ENCODE measurements at places on chromosomes 5 and 9.

DNA sequence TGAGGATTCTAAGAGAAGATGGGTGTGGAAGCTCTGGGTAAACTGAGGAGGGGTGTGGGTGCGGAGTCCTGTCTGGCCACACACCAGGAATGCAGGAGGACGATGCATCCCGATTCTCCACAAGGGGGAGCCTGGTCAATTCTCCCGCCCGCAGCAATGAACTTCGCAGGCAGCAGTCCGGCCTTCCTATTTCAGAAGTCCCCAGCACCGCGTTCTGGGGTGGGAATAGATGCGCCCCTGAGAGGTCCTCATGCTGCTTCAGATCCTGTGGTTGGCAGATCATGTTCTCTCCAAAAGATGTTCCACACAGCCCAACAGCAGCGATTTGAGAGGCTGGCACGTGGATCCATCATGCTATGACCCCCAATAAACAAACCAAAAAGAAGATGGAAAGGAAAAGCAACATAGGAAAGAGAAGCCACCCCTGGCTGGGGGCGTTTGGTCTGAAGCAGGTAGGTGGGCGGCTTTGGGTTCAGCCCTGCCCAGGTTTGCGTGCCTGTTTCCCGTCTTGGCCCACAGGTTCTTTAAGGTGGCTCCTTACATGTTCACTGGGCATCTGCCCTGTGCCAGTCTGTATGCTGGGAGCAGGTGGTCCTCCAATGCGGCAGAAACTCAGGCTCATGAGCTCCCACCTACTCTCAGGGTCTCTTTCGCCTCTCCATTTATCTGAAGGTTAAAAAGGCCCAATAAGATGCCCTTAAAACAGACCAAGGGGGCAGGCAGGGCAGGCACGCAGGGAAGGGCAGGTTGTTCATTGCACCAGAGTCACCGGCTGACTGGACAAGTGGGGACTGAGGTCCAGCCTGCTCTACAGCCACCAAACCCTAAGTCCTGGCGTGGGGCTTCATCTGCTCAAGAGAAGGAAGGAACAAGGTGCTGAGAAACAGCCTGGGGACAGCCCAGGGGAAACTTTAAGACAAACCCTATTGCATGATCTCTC lies 171.6 kb downstream of the PAX5 start:
- DNase-seq, result no peak

GRCh38 chr9:126452106-126452505 lies 125.5 kb downstream of the MVB12B start:
- no peak for DNase-seq

DNA sequence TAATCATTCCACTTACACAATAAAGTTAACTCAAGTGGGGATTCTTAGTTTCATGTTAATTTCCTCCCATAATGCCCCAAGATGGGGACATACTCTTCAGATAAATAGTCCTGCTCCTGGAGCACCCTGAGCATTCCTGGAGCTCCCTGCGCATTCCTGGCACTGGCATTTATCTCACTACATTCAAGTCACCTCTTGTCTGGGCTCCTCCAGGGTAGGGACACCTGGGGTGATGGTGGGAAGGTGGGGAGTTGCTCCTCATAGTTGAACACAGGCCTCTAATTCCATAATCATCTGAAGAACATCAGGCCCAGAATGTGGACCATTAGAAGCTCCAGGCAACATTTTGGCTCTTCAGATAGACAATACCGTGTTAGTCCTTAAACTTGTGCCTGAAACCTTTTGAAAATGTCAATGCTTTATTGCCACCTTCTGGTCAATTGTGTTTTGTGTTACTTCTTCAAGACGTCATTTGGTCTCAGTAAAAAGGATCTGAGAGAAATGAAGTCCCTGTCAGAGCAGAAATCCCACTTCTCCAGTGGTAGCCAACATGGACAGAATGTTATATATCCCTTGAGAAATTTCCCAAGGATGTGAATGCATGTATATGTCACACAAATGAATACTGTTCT lies 14.2 kb upstream of the AGGF1 start:
- no peak for DNase-seq

DNA sequence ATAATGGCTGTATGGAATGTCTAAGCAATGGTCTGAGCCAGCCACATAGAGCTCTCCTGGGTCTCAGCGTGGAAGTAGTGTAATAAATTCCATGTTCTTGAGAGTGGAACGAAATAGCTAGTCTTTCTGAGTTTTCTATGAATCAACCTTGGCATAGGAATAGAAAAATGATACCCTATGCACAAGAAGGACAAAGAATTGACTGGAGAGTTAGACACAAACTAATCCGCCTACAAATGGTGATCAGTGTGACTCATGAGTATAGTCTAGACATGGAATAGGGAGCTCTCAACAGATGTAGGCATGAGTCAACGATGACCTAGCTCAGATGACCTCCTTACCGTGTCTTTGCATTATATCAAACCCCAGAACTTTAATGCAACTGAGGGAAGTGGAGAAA lies 256.8 kb upstream of the GRIN3A start:
- DNase-seq, result no peak

DNA sequence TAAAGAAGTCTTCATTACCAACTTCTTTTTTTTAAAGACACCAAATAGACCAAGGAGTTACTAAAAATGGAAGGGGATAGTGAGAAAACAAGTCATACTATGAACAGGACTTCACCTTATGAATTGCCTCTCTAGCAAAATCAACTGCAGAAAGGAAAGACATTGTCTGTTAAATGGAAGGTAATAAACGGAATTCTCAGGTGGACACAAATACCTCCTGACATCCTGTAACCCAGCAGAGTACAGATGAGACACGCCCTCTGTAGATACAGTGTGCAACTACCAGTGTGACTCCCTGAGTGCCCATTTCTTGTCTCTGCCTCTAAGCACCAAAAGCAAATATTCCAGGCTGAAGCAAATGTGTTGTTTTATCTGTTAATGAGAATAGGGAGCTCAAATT lies 12.2 kb upstream of the PLPP1 start:
- no peak for DNase-seq

DNA sequence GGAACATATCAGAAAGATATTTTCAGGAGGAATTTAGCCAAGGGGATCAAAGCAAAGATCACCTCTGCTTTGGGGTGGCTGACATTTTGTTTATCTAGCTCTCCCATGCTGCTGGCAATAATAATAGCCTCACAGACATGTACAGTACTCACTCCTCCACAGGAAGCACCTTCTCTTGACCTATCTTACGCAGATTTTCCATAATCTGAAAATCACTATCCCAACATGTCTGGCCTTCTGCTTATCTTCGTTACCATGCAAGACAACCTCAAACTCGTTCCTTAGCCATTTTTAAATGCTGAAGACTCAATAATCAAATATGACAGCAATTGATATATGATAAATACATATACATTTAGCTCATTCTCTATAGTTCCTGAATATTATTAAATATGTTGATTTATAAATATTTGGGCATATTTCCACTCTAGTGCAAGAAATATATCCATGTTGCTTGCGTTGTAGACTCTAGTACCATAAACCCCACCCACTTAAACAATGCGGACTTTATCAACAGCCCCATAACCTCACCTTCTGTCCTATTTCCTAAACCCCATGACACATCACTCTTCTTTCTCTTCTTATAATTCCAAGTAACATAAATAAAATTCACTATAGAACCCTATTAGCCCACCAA lies 18.0 kb downstream of the ZNF608 start:
- no peak for DNase-seq

DNA sequence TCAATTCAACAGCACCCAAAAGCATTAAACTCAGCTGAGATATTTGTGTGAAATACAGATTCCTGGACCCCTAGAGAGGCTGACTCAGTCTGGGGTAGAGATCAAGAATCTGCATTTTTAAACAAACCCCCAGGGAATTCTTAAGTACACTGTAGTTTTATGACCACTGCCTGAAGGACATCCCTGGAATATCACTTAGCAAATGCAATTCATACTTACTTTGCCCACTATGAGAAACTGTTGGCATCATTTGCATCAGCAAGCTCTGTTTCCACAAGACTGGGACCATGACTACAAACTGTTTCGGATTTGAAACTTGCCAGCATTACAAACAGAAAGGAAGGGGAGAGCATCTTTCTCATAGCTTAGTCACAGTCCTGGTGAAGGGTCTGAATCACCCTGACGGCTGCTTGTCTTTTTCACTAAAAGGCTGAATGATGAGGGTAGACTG lies 63.7 kb downstream of the MLLT3 start:
- DNase-seq, result no peak

- DNase-seq, result no peak
Measured at GRCh38 chr5:39755452-39755851, 330.7 kb upstream of the DAB2 start.

- no peak for DNase-seq
Measured at GRCh38 chr9:136104916-136105315, 9.8 kb upstream of the NACC2 start.

DNA sequence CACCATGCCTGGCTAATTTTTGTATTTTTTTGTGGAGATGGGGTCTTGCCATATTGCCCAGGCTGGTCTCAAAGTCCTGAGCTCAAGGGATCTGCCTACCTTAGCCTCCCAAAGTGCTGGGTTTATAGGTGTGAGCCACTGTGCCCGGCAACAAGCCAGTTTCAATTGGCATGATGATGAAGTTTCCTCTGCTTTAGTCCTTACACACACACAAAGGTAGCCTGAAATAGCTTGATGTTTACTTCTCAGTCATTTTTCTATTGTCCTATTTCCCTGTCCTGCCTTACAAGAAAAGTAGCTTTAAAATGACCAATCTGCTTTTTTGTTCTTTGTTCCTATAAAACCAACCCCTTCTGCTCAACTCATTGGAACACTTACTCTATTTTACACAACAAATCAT lies 33.6 kb downstream of the PDE6A start:
- DNase-seq, result no peak

- no peak for DNase-seq
Measured at GRCh38 chr5:155562158-155562557, 548.6 kb downstream of the KIF4B start.

DNA sequence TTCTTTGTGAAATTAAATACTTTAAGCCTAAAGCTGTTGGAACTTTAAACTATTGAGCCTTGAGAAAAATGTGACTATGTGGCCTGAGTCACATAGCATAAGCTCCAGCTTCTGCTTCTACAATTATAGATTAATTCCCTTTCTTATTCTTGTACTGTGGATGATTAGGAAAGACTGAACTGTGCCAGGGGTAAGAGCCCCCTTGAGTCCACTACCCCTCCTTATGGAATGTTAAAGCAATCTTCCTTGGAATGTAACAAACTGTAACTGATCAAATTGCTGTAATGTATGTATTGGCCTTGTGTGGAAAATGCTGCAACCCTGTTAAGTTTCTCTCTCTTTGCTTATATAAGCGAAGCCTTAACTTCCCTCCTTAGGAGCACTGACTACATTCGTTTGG lies 273.2 kb downstream of the FAM170A start:
- DNase-seq, result no peak

DNA sequence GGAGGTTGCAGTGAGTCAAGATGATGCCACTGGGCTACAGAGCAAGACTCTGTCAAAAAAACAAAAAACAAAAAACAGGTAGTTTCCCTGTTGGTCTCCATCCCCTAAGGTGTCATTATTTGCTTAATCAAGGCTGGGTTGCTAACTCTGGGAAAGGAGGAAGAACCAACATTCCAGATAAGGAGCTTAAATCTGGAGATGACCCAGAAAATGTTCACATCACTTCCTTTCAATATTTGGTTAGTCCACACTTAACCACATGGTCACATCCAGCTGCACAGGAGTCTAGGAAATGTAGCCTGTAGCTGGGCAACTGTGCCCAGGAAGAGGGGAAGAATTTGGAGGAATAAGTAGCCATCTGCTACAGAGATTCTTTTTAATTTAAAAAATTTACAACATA lies 25.9 kb upstream of the MEGF9 start:
- no peak for DNase-seq

- DNase-seq, result no peak
Measured at GRCh38 chr5:97044052-97044451, 98.4 kb downstream of the LIX1 start.

GRCh38 chr9:133396952-133397351 lies 20.8 kb downstream of the STKLD1 start:
- no peak for DNase-seq

- no peak for DNase-seq
Measured at GRCh38 chr9:113628621-113629020, 165.1 kb downstream of the RGS3 start.

- no peak for DNase-seq
Measured at GRCh38 chr9:13369431-13369830, 89.9 kb upstream of the MPDZ start.

DNA sequence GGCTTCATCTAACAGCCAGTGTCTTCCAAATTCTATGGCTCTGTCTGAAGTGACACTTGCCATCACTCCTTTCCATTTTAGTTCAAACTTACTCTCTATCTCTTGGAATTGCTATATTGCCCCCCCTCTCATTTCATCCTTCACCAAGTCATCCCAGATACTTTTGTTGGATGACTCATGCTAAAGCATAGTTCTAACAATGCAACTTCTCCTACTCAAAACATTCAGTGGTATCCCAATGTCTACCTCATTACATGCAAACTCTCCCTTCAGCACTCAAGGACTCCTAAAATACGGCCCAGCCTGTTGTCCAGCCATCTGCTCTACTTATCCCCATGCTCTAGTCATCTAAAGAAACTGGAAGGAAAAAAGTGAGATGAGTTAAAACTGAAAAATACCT lies 171.6 kb downstream of the RASEF start:
- DNase-seq, result no peak

GRCh38 chr9:78479441-78479840 lies 182.5 kb downstream of the PSAT1 start:
- no peak for DNase-seq

DNA sequence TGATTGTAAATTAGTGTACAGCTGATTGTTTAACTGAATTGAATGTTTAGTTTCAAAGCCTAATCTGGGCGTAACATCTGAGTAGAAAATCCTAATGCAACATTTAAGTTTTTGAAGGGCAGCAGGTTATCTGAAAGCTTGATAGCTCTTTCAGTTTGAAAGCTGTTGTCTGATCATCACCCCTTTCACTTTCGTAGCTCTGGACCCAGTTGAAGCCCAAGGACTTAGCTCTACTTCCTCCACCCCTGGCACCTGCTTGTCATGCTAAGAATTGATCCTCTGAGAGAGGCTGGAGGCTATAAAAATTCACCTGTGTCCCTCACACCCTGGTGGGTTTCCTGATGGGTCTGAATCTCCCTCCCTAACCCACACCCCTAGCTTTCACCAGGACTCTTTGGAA lies 86.0 kb downstream of the ZFAND5 start:
- no peak for DNase-seq

- DNase-seq, result no peak
Measured at GRCh38 chr5:131303537-131303936, 39.7 kb downstream of the CDC42SE2 start.
